ELR (cell line): ENCODE measurements at places on chromosomes 1 and 21.
A peak's percentile ranks its signal among the peaks of the same experiment; 100 is the strongest.

DNA sequence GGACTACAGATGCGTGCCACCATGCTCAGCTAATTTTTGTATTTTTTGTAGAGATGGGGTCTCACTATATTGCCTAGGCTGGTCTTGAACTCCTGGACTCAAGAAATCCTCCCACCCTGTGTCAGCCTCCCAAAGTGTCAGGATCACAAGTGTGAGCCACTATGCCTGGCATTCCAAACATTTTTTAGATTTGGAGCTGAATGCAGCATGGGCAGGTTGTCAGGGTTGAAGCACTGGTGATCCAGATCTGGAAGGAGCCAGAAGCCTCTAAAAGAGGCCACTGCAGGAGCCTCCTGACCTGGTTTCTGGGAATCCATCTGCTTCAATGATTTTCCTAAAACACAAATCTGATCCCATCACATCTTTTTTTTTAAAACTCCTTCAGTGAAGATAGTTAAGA lies 1.8 kb upstream of the CTPS1 start:
- DNase-seq = peak; percentile 29

DNA sequence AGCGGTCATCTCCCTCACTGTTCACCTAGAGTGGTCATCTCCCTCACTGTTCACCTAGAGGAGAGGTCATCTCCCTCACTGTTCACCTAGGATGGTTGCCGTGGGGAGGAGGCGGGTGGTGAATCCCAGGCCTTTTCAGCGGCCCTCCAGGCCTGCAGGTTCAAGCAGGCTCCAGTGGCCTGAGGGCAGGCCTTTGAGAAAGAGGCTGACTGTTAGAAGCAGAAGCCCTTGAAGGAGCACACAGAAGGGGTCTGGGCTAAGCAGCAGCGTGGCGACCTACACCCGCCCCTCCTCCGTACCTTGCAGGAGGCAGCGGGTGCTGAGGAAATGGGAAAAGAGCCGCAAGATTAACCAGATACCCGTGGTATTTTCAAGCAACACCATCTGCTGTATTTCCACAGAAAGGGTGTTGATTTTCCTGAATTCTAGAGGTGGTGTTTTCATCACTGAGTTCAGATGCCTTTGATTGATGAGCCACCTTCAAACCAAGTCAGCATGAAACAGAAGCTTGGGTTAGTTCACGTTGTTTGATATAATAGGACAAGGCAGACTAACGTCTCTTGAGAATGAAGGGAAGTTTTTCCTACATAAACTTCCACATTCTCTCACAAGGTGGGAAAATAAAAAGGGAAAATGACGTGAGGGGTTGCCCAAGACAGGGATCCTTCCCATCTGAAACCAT lies 289.5 kb downstream of the KIF26B start:
- DNase-seq = no peak

- no peak for DNase-seq
Observed at GRCh38 chr1:18325136-18325535, 155.6 kb upstream of the KLHDC7A start.

DNA sequence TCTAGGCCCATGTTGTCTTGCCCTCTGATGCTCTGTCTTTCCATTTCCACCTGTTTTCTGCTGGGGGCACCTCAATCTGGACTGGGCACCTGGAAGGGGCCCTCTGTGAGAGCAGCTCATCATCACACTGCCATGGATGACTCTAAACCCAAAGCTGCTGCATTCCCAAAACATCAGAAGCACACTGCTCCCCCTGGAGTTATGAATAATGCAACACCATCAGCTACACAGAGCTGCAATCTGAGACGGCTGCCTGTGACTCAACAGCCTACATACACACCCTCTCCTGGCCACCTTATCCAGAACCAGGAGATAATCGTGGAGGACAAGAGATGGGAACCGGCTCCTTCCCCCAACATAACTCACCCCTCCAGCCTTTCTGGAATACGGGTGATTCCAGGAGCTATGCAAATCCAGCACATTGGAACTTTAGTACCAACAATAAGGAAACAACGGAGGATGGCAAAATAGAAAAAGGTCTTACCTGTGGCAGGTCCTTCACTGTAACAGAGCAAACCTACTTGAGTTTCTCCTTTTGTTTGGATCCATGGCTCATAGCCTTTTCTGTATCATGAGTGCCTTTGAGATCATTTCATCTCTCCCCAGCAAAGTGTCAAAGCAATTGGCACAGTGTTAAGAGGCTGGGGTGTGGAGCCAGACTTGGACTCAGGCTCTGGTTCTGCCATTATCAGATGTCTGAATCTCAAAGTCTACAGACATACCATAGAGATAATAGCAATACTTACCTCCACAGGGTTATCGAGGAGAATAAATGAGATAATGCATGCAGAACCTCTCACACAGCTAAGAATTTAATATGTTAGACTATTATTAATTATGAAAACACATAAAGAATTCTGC lies 29.3 kb downstream of the AK2 start:
- peak; percentile 90 for DNase-seq

DNA sequence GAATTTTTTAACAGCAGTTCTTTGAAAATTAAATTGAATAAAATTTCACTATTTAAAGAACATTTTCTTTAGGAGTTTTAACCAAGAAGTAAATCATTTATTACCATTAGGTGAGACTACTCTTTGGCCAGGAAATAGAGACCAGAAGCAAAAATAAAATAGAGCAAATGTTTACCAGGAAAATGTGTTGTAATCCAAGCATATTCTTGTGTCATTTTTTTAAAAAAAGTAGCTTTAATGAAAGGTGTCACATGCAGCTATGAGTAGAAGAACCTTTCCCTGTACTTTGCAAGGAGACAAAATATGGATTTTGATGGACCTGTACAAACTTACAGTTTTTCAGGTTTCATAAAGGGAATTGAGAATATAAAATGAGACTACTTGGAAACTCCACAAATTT lies 140.8 kb downstream of the NFIA start:
- DNase-seq = no peak

DNA sequence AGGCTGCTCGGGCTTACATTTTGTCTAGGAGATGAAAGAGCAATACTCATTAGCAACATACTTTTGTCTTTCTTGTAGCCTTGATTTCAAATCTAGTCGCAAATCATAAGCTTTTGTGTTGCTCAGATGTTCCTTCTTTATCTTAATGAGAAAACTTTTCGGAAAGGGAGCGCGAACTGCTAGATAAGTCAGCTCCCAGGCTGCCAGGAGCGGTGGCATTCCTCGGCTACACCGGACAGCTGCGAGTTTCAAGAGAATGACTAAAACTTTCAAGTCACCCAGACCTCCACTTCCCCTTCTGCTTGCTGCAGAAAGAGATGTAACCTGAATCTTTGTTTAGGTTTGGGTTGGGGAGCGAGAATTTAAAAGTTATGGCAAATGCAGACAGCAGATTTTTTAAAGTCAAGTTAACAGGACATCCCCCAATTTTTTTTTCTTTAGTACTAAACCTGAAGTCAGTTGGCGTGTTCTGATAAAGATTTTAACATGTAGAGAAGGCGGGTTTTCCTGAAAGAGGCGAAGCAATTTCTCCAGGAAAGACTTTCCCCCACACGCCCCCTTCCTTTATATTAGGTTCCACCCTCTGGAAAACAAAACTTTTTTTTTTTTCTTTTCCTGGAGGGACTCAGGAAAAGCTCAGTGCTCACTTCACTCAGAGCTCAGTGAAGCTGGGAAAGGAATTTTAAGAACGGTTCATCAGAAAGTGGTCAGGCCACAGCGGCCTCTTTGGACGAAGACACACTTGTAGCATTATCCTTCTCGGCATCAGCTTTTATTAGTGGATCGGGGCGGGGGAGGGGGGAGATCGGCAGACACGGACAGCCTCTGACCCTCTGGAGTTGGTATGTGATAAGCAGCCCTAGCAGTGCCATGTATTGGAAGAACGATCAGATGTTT lies at the start of gene LHX8:
LHX8 (plus strand) TSS at position 639 of the 897 bp plus-strand sequence. CDS start 2,227 bp downstream, outside the sequence.
- no peak for DNase-seq

- no peak for DNase-seq
Observed at GRCh38 chr1:236311040-236311439, 29.3 kb upstream of the ERO1B start.

DNA sequence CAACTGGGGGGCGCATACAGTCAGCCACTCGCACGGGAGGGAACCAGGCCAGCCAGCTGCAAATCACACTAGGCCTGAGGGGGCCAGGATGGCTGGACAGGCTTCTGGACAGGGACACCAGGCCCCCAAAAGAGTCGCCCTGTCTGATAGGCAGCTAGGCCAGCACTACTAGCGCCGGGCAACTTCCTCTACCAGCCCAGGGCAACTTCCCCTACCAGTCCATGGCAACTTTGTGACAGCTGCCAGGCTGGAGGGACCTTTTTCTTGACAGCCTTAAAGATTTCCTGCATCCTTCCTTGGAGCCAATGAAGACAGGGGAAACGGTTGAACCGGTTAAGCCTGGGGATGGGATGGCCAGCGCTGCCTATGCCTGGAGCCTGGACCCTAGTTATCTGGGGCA lies 5.1 kb downstream of the IFFO2 start:
- DNase-seq = no peak

DNA sequence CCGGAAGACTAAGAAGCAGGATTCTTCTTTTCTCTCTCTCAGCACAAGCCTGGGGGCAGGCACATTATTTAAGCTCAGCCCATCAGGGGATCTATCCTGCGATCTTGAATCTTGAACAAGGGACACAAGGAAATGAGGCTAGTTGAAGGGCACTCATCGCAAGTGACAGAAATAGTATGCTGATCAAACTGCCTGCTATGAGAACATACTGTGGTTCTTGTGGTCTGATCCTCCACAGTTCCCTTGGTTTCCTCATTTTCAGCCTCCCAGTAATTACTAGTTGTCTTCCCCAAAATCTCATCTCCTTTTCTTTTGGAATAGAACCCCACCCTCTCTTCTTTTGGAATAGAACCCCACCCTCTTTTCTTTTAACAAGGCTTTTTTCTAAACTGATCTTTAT lies 6.5 kb downstream of the ANKRD45 start:
- DNase-seq = no peak

DNA sequence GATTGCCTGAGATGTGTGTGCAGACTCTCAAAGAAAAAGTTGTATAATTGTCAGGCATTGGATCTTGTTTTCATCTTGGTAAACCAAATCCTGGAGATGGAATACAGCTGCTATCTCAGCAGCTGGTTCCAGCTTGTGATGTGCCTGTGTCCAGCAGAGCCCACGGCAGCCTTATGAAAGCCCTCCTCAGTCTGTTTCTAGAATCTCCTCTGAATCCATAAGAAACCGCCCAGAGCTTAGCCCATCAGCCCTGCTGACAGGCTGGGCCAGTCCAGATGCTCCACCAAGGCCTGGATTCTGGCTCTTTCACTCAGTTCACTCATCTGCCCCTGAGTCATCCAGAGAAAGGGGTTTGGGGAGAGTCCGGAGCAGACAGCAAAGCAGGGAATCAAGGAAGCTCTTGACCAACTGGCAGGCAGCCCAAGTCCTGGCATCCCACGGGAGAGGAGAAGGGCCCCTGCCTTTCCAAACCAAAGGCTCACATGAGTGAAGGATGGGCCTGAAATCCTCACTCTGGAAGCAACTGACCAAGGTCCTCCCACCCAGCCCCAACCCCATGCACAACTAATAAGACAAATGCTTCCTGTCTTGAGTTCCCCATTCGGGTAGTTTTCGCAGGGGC lies 45.7 kb downstream of the NAV1 start:
- DNase-seq = peak; percentile 73
